ENCODE measurements at places on chromosomes 16 and 17. TPM values are rescaled to one million over a fixed set of nuclear protein-coding genes. Genes with fewer than 3 reads are reported as not detected.

OTOP2 gene
- total RNA-seq, result not detected

CRYM gene
- not detected for total RNA-seq

KRTAP4-2 gene
- not detected for total RNA-seq

PER1 gene
- 35.0 TPM for total RNA-seq

TRPV3 gene
- total RNA-seq, result 0.37 TPM

GRCh38 chr17:66946251-66946650, 18.3 kb upstream of the CACNG4 start:
- no peaks in the 10 kb centered on the region for H3K4me1 ChIP-seq
- no peak overlapping the region for H3K4me3 ChIP-seq

GRCh38 chr16:29007730-29008593, 23.1 kb downstream of the LAT start:
- H3K27ac ChIP-seq, result peak overlapping the region; percentile 88
- H3K27me3 ChIP-seq, result no peaks in the 10 kb centered on the region
- peaks cover 43% of the 10 kb centered on the region for H3K4me1 ChIP-seq
- peak; percentile 83 for DNase-seq

DNA sequence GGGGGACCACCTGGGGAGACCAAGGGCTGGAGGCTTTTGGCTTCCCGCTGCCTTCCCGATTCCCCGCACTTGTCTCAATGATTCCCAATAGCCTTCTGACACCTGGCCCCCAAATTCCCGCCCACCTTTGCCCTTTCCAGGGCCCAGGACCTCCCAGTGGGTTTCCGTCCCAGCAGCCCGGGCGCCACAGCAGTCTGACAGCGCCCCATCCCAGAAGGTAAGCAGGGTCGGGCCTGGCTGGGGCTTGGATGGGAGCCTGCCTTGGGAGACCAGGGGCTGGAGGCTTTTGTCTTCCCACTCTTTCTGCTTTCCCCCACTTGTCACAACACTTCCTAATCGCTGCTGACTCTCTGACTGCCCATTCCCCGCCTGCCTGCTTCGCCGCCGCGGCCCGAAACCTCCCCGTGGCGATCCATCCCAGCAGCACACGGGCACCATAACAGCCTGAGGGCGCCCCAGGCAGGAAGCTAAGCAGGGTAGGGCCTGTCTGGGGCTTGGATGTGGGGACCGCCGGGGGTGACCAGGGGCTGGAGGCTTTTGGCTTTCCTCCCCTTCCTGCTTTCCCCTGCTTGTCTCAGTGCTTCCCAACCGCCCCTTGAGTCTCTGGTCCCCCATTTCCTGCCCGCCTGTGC, 2289.3 kb downstream of the TP53TG3F start:
- no peaks in the 10 kb centered on the region for H3K4me1 ChIP-seq
- no peaks in the 10 kb centered on the region for H3K27me3 ChIP-seq
- H3K4me3 ChIP-seq, result no peak overlapping the region
- H3K27ac ChIP-seq, result no peak overlapping the region
- no peak for DNase-seq

DNA sequence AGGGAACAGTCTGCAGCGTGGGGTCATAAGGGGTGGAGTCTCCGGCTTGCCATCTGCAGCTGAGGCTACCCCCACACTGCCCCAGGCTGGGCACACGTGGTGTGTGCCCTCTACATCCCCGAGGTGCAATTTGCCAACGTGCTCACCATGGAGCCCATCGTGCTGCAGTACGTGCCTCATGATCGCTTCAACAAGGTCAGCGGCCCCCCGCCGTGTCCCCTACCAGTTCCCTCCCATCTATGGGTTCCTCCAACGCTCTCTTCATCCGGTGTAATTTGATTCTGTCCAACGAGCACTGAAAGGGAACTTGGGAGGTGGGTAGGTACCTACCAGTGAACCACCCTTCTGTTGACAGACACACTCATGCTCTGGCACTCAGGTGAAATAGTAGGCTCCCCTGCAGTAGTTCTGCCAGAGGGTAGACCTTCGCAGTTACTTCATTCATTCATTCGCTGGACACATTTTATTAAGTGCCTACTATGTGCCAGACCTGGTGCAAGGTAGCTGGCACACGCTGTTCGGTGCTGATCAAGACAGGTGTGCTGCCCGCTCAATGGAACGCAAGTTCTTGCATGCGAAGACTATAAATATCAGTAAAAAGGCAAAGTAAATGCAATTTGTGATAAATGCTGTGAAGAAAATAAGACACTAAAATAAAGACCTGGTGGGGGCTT, 2.7 kb downstream of the MLLT6 start:
- peak overlapping the region; percentile 92 for H3K27ac ChIP-seq
- peak overlapping the region; percentile 95 for H3K4me3 ChIP-seq

- H3K27ac ChIP-seq, result peak overlapping the region; percentile 82
- DNase-seq, result peak; percentile 30
- H3K4me3 ChIP-seq, result peak overlapping the region; percentile 85
Observed at GRCh38 chr16:85687651-85688471, 893 bp downstream of the GINS2 start.

DNA sequence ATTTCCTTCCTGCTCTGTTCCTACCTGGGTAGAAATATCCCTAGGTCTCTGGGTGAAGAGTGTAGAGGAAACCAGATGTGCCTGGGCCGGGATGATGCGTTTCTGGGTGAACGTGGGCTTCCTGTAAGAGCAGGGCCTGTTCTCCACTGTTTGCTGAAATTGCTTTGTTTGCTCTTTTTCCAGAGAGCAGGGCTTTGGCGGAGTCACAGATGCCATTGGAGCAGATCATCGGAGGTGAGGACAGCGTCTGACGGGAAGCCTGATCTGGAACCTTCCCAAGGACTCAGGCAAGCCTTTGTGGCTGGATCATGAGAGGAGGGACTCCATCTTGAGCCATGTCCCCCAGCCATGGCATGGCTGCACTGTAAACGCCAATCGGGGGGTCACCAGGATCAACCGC, 15.4 kb downstream of the DHODH start:
- H3K4me1 ChIP-seq, result no peaks in the 10 kb centered on the region
- H3K27me3 ChIP-seq, result no peaks in the 10 kb centered on the region
- H3K27ac ChIP-seq, result no peak overlapping the region

DNA sequence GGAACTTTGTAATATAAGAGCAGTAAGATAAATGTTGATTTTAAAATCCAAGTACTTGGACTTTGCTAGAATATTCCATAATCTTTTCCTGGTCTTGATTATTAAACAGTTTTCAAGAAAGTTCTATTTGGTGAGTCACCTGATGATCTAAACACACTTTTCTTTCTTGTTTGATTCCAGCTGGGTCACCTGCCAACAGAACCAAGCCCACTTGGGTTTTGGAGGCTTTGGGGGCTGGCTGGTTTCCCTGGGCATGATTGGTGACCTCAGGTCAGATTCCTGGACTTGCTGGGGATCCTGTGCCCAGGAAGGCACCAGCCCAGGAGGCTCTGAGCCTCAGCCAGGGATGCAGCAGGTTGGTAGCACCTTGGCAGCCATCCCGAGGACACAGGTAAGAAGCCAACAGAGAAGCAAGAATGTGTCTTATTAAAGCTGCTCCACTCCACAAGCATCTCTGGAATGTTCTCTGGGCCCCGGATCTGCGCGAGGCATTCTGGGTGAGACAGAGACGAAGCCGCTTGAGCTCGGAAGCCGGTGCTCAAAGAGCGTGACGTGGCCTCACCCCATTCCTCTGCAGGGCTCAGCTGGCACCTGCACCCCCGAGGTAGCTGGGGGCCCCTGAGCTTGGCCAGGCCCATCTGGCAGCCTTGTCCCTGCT, 3.1 kb upstream of the TEX19 start:
- H3K27ac ChIP-seq, result no peak overlapping the region
- DNase-seq, result no peak
- H3K27me3 ChIP-seq, result peaks cover 13% of the 10 kb centered on the region
- no peak overlapping the region for H3K4me3 ChIP-seq
- peaks cover 11% of the 10 kb centered on the region for H3K4me1 ChIP-seq
- H3K36me3 ChIP-seq, result peaks cover 3% of the 10 kb centered on the region

DNA sequence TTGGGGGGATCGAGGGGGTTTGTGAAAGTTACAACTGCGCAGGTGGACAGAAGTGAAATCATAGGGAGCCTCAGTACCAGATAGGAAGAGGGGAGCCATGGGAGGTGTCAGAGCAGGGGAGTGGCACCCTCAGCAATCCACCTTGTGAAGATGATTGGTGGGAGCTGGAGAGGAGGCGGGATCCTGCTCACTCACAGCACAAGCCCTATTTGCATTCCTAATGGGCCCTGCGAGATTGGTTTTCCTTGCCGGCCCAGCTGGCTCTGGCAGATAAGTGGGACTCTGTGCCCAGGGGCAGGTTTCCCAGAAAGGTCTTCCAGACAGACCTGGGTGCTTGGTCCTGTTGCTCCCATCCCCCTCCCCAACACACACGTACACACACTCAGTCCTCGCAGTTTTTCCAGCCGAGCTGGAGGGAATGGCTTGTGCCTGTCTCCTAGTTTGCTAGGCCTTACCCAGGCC, 9.4 kb downstream of the WNT3 start:
- no peak for DNase-seq
- no peak overlapping the region for H3K4me3 ChIP-seq
- H3K36me3 ChIP-seq, result no peaks in the 10 kb centered on the region
- no peaks in the 10 kb centered on the region for H3K4me1 ChIP-seq

GRCh38 chr17:37138571-37139120, 189.9 kb downstream of the AATF start:
- DNase-seq, result no peak
- no peak overlapping the region for H3K27ac ChIP-seq
- H3K4me3 ChIP-seq, result no peak overlapping the region
- peaks cover 9% of the 10 kb centered on the region for H3K36me3 ChIP-seq
- no peaks in the 10 kb centered on the region for H3K4me1 ChIP-seq

- H3K27me3 ChIP-seq, result peaks cover 57% of the 10 kb centered on the region
- no peak overlapping the region for H3K4me3 ChIP-seq
- H3K4me1 ChIP-seq, result peaks cover 6% of the 10 kb centered on the region
- H3K36me3 ChIP-seq, result no peaks in the 10 kb centered on the region
- H3K27ac ChIP-seq, result no peak overlapping the region
Observed at GRCh38 chr17:57808882-57809281, 41.0 kb downstream of the MRPS23 start.

DNA sequence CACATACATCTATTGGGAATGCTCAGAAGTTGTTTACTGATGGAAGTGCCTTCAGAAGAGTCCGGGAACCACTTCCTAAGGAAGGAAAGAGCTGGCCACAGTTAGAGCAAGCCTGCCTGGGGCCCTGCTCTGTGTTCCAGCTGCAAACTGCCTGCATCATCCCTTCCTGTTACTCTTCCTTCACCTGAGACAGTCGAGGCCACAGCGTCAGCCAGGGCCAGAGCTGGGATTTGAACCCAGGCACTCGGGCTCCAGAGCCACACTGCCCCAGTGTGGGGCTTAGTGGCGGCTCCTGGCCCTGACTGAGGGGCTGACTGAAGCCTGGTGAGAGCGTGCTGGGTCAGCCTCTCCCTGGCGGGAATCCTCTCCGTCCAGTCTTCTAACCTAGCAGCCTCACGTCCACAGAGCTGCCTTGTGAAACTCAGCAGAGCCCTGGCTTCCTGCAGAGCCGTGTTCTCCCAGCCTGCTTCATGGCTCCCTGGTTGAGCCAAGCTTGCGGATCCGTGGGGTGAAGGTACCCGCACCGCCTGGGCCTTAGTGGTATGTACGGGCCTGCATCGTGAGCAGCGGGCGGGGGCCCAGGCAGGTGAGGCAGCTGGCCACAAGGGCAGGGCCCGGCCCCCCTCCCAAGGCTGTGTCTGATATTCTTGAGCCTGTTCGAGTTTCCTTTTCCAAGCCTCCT, 4.6 kb upstream of the C17orf99 start:
- H3K36me3 ChIP-seq, result peaks cover 48% of the 10 kb centered on the region
- peak overlapping the region; percentile 20 for H3K27ac ChIP-seq
- no peak for DNase-seq
- H3K27me3 ChIP-seq, result no peaks in the 10 kb centered on the region
- peaks cover 57% of the 10 kb centered on the region for H3K4me1 ChIP-seq

All from activated CD8-positive, alpha-beta T cell treated with anti-CD3 and anti-CD28 coated beads, Interleukin-2, amount 10 ng/mL, durations not matched to agents 7 days and 5 days (primary cell).